ENCODE measurements at places on chromosomes 4 and X.

DNA sequence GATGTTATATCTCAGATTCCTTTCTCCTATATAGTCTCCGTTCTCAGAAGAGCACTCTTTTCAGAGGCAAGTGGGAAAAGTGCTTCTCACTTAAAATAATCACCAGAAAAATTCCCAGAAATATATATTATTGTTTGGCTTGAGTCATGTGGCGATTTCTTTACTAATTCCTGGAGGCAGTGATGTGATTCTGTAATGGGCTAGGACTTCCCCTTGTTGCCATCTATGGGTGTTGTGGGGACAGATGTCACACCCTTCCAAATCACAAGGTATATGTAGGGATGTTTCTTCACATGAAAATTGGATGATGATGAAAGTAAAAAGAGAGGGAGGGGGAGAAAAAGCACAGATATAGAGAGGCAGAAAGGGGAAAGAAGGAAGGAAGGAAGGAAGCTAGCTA, 553.4 kb downstream of the PPP4R3C start:
- no peak for DNase-seq

- DNase-seq, result peak; percentile 45
These were observed 9.6 kb upstream of the TMA16 start for GRCh38 chr4:163484906-163485305.

DNA sequence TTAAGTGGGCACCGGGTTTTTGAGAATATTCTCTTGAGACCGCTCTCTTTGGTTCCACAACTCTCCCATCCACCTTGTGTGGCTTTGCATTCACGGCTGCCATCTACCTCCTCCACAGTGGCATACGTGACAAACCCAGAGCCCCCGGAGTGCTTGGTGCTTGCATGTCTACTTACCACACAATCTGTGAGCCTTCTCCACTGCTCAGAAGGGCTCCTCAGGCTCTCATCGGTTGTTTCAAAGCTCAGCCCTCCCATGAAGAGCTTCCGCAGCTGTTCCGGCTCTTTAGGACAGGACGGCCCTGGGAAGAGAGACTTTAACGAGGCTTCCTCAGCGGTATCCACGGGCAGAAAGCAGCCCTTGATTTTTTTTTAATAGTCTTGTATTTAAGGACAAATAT, 167.6 kb upstream of the ANK2 start:
- DNase-seq, result no peak

DNA sequence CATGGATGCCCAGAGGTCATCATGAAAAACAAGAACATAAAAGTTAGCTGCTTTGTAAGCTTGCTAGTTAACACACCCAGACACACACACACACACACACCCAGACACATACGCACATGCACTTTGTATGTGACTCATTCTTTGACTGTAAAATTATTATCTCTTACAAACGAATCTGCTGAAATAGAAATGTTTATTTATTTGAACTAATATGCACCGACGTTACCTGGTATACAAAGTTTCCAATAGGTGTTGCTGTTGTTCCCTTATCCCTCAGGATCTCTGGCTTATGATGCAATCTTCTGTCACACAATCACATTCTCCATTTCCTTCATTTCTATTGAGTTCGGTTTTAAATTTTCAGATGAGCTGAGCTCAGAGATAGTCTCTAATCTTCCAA, 209.3 kb downstream of the PTTG2 start:
- DNase-seq, result no peak

DNA sequence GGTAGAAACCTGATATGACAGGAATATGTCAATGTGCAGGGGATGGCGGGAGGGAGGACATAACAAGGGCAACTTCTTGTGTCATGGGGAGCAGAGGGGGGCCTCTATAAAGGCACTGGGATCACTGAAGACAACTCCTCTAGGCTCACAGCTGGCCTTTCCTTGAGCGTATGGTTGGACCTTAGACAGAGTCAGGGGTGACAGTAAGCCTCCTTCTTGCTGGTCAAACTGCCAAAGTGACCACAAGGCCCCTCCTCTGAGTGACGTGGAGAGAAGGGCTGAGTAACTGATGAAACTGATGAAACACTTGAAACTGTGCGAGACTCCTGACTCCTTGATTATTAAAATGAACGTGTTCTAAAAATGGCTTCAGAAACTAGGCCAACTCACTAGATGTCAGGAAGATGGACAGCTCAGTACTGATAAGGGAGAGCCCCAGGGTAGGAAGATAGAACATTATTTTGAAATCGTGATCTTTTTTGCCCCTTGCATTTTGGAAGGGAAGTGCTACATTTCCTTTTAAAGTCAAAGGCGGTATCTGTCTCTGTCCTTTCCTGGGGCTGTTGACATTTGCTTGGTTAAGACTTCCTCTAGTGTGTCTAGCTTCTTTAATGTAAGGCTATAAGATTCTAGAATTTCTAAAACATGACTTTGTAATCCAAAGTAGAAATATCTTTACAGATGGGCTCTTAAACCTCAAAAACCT, 1.6 kb downstream of the RAB33A start:
- DNase-seq, result peak; percentile 57

GRCh38 chrX:15233416-15234015, 36.4 kb downstream of the ASB9 start:
- DNase-seq, result no peak

- no peak for DNase-seq
These were observed 89.7 kb upstream of the KDR start for GRCh38 chr4:55215087-55215486.

GRCh38 chrX:130444641-130445336, 43.0 kb downstream of the RBMX2 start:
- no peak for DNase-seq

DNA sequence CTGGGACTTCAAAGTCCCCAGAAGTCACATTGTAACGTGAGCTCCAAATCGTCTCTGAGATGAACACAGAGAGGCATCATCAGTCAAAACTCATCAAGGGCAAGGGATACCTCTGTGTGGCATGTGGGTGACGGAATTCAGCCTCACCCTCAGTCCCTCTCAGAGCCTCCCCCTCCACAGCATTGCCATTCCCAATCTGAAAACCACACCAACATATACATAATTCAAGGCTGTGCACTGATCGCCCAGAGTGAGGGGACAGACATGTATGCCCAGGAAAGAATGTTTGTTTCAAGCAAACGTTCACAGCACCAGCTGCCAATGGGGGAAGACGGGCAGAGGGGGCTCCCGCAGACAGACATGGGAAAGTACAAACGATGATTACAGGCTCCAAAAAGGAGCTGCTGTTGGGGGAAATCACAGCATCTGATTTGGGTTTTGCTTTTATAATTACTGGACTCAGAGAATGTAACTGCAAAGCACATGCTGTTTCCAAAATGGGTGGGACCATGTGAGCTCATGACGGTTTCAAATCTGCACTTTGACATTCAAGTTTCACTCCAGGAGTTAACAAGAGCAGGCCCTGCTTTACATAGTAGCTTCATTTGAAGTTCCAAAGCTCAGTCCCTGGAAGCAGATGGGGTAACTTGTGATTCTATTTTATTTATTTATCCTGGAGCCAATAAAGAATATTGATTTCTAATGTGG, 88.3 kb downstream of the CLCN4 start:
- DNase-seq, result no peak

GRCh38 chr4:1130316-1131186, 17.2 kb upstream of the RNF212 start:
- peak; percentile 83 for DNase-seq

DNA sequence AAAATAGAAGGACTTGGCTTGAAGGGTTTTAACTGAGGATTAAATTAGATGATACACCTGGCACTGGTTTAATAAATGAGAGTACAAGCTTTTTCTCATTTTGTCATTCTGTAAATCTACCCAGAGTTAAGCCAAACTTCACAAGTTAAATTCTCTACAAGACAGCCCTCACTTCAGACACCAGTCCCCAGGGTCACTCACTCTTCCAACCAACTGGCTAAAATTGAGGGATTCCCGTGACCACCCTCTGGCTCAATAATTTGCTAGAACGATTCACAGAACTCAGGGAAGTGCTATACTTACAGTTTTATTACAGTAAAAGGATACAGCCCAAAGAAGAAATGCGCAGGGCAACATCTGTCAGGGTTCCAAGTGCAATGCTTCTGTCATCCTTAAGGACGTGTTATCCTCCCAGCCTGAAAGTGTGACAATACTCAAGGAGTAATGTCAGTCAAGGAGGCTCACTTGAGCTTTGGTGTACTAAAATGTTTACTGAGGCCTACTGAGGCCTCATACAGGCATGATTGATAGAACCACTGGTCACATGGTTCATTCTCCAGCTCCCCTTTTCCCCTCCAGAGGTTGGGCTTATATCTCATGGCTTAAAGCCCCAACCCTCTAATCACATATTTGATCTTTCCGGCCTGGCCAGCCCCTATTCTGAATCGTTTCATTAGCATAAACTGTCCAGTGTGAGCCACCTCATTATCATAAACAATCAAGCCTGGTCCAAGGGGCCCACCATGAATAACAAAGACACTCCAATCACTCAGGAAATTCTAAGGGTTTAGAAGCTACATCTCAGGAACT, 9.6 kb upstream of the TMSB4X start:
- no peak for DNase-seq
